Dorsolateral prefrontal cortex (tissue), 122 donors: ENCODE measurements at places on chromosomes 11 and 22.

DNA sequence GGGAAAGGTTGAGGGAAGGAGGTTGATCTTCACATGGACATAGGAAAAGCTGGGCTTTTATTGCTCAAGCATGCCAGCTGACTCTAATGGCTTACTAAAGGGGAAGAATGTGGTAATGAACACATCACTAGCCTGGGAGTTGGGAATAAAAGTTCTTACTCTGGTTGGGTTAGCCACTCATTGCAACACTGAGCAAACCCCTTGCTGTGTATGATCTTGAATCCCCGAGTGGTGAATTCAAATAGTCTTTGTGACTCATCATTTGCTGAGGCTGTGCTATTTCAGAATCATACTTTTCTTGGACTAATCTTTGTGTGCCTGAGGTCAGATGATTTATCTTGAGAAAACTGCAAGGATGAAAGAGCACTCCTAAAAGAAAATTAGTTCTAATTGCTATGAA lies 304.1 kb upstream of the ANO5 start:
- DNase-seq = no peak

DNA sequence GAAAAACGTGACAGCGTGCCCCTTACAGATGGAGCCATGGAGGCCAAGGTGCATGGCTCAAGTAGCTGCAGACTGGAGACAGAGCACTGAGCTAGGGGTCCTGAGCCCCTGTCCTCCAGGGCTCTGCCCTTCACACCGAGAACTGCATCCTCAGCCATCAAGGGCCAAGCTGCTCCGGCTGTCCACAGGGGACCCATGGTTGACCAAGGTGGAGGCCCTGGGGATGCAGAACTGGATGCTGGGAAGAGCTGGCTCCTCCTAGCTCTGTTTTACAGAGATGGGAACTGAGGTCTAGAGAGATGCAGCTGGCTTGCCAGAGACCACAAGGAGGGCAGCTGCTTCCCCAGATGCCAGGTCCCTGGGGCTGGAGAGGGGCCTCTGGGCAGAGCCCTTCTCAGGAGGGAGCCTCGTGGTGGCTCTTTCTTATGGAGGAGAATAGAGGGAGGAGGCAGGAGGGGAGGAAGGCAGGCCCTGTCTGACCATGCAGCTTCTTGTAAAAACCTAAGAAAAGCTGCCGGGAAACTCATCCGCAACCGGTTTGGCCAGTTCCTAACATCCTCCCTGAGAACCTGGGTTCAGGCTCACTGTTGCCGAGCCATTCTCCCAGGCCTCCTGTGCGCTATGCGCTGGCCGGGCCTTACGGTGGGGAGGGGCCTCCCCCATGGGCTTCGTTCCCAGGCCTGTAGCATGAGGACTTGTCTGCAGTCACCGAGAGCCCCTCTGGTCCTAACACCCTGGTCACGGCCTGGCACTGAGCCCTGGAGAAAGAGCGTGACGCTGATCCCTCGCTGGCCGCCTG lies 80.6 kb downstream of the WNT7B start:
- DNase-seq = no peak

GRCh38 chr11:72237112-72237931 lies 6.7 kb downstream of the PHOX2A start:
- peak; percentile 27 for DNase-seq

DNA sequence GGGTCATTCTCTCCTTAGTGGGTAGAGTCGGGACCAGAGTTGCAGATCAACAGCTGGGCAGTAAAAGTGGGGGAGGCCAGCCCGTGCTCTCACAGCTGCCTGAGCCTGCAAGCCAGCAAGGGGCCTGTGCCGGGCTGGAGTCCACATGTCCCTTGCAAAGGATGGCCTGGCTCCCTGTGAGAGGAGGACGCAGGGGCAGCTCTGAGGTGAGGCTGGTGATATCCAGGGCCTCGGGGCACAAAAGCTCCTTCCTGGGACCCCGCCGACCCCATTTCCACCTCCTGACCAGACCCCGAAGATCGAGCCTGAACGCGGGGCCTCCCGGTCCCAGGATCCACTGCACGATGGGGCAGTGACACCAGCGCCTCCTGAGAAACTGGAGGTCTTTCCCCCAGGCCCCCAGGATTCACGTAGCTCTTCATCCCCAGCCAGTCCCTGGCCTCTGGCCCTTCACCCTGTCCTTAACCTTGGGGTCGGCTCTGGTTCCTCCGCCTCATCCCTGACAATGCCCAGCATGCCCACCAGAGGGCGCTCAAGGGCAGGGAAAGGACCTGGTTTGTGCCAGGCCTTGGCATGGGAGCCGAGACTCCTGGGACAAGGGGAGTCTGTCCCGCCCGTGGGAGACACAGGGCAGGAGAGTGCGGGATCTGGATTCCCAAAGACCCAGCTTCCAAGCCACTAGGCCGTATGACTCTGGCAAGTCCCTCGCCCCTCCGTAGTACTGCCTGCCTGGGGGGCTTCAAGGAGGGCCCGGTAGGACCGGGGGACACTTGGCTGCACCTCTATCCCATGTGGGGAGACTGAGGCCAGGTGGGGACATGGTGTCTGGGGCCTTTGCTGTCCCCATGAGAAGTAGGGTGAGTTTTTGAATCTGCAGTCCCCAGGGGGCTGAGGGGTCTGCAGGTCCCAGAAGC lies 17.8 kb upstream of the WNT7B start:
- DNase-seq = peak; percentile 86

DNA sequence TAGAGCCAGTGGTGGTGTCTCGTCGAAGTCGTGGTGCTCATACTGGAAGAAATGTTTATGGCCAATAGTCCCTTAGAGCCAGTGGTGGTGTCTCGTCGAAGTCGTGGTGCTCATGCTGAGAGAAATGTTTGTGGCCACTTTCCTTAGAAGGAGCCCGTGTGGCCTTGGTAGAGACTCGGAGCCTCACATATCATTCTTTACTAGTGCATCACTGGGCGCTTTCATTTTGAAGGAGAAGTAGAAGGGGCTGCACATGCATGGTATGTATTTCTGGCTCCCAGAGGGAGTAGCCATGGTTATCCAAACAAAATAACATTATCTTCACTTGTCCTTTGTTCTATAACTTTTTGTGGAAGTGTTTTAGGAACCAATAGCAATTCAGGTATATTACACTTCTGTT lies 69.5 kb downstream of the JAM3 start:
- DNase-seq = no peak

GRCh38 chr11:69113646-69114340 lies 41.9 kb upstream of the SMIM38 start:
- DNase-seq = no peak

- no peak for DNase-seq
Measured at GRCh38 chr11:3178349-3178748, 13.2 kb upstream of the OSBPL5 start.

- DNase-seq = peak; percentile 75
Measured at GRCh38 chr22:17570851-17571631, 7.7 kb downstream of the SLC25A18 start.

GRCh38 chr11:128226106-128226716 lies 361.1 kb downstream of the ETS1 start:
- no peak for DNase-seq

- DNase-seq = no peak
Measured at GRCh38 chr22:42291287-42291686, 20.8 kb upstream of the TCF20 start.

DNA sequence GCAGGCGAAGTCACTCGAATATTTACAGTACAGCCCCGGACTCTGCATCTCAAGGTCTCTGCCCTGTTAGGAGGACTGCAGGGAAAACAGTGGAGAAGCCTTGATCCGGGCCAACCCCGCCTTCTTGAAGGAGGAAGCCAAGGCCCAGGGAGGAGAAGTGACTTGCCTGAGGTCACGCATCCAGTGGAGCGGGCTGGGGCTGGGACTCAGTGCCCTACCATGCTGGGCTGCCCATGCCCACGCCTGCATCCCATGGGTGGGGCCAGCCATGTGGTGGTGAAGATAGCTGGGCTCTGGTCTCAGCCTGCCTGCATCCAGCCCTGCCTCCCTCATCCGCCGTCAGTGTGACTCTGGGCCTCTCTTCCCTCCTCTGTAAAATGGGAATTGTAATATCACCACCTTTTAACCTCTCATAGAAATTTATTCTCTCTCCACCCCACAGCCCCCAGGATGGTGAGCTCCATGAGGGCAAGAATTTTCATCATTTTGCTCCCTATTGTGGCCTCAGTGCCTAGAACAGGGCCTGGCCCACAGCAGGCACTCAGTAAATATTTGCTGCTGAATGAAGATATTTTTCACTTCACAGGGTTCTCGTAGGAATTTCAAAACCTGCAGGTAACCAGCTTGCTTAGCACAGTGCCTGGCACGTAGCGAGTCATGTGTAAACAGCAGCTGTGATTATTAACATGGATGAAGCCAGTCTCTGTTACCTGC lies 57.3 kb downstream of the OTOG start:
- no peak for DNase-seq

DNA sequence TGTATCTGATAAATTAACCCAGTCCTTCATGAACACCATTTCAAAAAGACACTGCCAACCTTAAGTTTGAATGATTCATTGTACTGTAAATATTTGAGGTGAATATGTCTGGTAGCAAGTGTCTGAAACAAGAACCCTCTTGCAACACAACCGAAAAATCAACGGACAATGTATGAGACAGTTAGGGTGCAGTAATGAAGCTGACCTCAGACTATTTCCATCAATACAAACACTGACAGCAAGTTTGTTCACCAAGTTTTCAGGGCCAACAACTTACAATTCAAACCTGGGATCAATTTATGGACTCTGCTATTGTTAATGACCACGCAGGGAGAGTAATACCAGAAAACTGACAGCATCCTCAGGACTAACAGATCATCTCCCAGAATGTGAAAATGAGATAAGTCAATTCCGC lies 126.3 kb downstream of the CADM1 start:
- DNase-seq = no peak

- no peak for DNase-seq
Measured at GRCh38 chr22:45548991-45549761, 46.5 kb downstream of the FBLN1 start.

GRCh38 chr22:46445771-46446420 lies 91.5 kb downstream of the CELSR1 start:
- DNase-seq = no peak
